NCI-H2029 treated with DMSO at 0.1 percent for 48 hours (cell line): ENCODE measurements at places on chromosomes 5 and 9.
A peak's percentile ranks its signal among the peaks of the same experiment; 100 is the strongest.

GRCh38 chr5:89710006-89710405, 699.5 kb downstream of the CETN3 start:
- DNase-seq = no peak

- no peak for DNase-seq
These were observed 247.1 kb downstream of the EBF1 start for GRCh38 chr5:158852622-158853021.

DNA sequence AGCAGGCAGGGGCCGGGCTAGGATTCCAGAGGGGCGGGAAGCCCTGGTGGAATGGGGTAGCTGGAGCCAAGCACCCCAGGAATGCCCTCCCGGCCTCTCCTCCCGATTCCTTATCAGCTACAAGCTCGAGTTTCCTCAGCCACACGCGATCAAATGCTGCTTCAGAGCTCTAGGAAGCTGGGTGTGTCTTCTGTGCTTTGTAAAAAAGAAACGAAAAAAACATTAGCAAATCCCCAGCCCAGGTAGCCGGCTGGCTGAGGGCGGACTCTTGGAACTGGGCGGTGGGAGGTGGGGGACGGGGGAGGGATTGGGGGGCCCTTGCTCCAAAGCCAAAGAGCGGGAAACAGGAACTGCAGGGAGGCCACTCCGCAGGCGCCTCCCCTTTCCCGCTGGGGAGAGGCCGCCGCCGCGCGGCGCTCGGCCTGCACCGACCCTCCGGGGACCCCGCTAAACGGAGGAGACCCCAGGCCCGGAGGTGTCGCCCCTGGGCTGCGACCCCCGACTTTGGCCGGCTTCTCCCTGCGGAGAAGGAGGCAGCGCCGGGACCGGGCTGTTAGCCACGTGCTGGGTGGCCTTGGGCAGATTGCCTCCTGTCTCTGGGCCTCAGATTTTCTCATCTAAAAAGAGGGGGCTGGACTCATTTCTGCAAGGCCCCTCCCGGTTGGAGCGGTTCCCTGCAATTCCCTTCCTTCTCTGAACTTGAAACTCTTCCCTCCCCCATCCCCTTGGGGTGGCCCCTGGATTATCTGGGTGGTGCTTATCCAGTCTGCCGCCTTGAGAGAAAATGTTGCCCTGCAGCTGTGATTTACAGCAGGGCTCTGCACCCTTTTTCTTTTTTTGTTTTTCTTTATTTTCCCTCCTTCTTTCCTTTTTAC, 40.9 kb upstream of the FABP6 start:
- no peak for DNase-seq

GRCh38 chr5:145791866-145792265, 43.3 kb downstream of the PRELID2 start:
- no peak for DNase-seq

GRCh38 chr5:158560170-158560569, 539.5 kb downstream of the EBF1 start:
- DNase-seq = no peak

GRCh38 chr5:94746731-94747124, 128.3 kb downstream of the SLF1 start:
- DNase-seq = no peak

DNA sequence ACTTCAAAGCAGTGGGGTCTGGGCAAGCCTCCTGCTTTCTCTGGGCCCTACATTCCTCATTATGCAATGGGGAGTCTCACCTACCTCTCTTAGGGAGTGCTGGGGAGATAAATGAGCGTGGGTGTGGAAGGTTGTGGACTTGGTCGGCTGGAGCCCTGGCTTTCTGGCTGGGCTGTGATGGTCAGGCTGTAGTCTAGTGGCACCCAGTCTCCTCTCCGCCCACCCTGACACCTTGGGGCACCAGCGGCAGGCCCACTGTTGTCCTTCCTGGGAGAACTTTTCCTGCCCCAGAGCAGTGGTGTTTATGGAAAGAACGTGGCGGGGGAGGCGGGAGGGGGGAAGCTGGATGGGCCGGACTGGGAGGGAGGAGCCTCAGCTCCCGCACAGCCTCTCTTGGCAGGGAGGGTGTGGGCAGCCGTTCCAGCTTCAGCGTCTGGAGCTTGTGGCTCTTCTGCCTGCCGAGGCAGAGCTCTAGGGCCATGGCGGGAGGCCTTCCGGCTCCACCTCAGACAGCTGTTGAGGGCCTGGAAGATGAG, 4.1 kb downstream of the PTGS1 start:
- DNase-seq = no peak

- DNase-seq = no peak
These were observed 70.4 kb upstream of the PRDM9 start for GRCh38 chr5:23437011-23437410.

- DNase-seq = no peak
These were observed 8.1 kb downstream of the MEGF10 start for GRCh38 chr5:127298656-127299055.

DNA sequence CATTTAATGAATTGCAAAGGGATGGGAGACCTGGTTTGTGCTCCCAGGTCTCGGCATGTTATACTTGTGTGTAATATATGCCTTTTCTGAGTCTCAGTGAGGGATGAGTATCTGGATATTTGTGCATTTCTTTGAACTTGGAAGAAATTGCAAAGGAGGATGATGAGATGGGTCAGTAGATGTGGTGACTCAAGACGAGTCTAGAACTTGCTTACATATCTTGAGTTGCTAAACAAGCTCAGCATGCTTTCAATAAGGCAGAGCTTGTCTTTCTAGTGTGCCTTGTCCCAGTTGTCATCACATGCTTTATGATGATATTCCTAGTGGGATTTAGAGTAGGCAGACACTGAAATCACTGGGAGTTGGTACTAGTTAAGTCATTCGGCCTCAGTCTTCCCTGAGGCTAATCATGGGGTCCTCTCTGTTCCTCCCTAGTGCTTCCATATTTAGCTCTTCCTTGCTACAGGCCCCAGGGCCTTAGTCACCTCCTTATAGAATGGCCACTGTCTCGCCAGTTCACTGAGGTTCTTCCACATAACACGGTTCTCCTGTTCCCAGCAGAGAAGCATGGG, 222.3 kb downstream of the ARRDC3 start:
- no peak for DNase-seq

- no peak for DNase-seq
These were observed 152.8 kb downstream of the YIPF5 start for GRCh38 chr5:144017631-144018030.

- DNase-seq = no peak
These were observed 34.2 kb downstream of the CDK7 start for GRCh38 chr5:69268899-69269298.

GRCh38 chr9:31030741-31031202, 1353.7 kb upstream of the ACO1 start:
- DNase-seq = peak; percentile 1

DNA sequence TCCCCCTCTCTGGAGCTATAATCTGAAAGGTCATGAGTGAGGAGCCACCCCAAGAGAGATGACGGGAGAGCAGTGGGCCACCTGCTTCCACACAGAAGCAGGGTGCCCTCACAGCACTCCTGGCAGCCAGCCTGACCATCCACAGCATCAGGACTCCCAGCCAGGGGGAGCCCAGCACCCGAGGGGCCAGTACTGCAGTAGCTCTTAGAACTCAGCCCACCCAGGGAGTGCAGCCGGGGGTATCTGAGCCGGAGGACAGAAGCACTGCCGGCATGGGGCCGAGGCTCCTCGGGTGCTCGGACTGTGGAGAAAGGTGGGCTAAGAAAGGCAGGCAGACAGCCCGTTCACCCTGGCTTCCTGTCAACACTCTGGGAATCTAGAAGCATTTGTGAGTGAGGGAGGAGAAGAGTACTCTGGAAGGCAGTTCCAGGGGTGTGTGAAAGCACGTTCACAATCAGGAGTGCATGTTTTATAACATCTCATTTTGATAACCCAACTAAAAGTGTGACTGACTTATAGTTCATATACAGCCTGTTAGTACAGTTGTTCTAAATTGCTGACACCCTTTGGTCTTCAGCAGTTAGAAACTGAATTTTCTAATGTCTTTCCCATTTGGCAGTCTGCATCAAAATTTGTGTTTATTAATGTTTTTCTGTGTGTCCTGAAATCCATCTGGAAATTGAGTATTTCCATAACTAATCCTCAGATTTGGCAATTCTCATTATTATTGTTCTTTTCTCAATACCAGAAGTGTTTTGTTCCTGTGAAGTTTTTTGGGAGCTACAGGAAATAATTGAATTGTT, 25.9 kb upstream of the ASPN start:
- DNase-seq = no peak

- no peak for DNase-seq
These were observed 37.5 kb upstream of the PTGS1 start for GRCh38 chr9:122333169-122333808.

DNA sequence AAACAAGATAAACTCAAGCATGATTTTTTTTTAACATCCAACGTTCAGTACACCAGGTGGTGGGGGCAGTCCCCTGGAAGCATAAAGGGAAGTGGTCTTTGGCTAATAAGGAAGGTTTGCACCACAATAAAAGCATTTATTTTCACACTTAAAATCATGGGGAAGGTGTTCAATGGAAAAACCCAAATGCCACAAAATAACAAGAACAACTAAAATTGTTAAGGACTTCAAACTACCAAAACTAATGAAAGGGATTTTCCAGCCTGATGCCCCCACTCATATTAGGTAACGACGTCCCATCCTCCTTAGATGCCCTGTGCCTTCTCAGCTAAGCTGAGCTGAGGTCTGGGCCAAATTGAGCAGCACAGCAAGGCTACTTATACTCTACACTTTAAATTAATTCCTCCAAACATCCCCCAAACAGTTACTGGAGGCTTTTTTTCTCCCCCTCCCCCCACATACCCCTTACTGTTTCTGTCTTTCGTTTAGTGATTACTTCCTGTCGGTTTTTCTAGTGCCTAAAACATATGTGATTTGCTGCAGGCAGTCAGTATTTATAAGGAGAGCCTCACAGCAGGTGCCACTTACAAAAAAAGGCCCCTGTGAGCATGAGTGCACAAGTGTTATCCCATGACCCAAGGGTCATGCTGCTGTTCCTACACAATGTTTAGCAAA, 259.7 kb upstream of the ZNF608 start:
- no peak for DNase-seq

- no peak for DNase-seq
These were observed 16.7 kb upstream of the THG1L start for GRCh38 chr5:157714596-157714864.

GRCh38 chr5:128681096-128681495, 143.1 kb upstream of the FBN2 start:
- no peak for DNase-seq

GRCh38 chr5:159777049-159777660, 139.1 kb upstream of the ADRA1B start:
- no peak for DNase-seq

- DNase-seq = no peak
These were observed 10.9 kb downstream of the RAPGEF1 start for GRCh38 chr9:131728961-131729360.

- DNase-seq = peak; percentile 53
These were observed 34.6 kb downstream of the CPLANE1 start for GRCh38 chr5:37214550-37214949.

GRCh38 chr5:124960266-124960665, 213.8 kb upstream of the ZNF608 start:
- DNase-seq = no peak

DNA sequence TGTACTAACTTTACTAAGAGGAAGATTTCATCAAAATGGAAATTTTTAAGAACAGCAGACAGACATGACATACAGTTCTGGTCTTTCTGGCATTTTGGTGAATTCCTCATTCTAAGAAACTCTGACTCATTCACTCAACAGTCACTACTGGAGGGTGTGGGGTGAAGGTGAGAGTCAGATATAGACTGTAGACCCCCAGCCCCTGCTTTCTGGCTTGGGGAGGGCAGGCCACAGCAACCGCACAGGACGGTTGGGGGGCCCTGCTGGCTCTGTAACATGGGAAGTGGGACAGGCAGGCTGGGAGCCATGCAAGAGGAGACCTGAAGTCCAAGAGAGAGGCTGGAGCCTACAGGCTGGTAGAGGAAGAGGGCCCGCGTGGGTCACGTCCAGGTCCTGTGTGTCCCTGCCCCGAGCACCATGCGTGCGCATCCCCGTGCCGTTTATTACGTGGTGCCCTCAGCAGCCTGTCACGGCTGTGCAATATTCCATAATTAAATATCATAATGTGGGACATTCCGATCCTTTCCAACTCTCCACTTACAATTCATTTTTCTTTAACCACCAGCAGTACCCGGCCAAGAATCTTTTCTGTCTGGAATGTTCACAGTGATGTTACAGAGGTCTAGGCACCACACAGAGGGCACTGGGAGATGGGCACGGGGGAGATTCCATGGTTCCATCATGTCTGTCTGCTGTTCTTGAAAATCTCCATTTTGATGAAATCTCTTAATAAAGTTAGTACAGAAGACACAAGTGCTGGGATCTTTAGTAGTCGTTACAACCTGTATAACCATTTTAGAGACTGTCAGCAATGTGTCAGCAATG, 75.5 kb downstream of the SEMA4D start:
- DNase-seq = no peak

DNA sequence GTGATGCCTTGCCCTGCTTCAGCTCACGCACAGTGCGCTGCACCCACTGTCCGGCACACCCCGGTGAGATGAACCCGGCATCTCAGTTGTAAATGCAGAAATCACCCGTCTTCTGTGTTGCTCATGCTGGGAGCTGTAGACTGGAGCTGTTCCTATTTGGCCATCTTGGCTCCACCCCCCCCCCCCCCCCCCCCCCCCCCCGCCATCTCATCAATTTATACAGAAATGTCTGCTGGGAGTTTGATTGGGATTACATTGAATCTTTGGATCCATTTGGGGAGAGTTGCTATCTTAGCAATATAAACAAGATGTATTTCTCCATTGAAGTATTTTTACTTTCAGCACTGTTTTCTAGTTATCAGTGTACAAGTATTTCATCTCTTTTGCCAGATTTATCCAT, 55.2 kb downstream of the RIC1 start:
- no peak for DNase-seq

- DNase-seq = no peak
These were observed 379 bp upstream of the TICAM2 start for GRCh38 chr5:115602591-115603125.

DNA sequence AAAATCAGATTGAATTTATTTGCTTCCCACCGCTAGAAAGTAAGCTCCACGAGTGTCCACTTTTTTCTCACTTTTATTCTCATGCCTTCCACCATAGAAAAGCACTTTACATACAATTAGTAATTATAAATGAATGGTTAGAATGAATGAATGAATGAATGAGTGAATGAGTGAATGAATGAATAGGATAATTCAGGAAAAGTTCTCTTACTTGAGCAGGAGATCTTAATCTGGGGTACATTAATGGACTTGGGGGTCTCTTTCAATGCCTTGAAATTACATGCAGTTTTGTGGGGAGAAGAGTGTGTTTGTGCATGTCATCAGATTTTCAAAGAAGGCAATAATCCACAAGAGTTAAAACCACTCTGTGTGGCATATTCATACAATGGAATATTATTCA, 229.9 kb upstream of the NR4A3 start:
- no peak for DNase-seq

- no peak for DNase-seq
These were observed 2.0 kb downstream of the DAB2 start for GRCh38 chr5:39422728-39423285.
